Hypothalamus (tissue), 51 donors: ENCODE measurements at places on chromosomes 6 and 20.

- DNase-seq, result peak; percentile 67
Measured at GRCh38 chr6:44237813-44238433, 9.0 kb upstream of the HSP90AB1 start.

- DNase-seq, result no peak
Measured at GRCh38 chr6:41053041-41053440, at the start of gene APOBEC2. Gene APOBEC2, plus strand, starts transcription at chr6:41053202. Its CDS starts 146 bp downstream, at chr6:41053348.

DNA sequence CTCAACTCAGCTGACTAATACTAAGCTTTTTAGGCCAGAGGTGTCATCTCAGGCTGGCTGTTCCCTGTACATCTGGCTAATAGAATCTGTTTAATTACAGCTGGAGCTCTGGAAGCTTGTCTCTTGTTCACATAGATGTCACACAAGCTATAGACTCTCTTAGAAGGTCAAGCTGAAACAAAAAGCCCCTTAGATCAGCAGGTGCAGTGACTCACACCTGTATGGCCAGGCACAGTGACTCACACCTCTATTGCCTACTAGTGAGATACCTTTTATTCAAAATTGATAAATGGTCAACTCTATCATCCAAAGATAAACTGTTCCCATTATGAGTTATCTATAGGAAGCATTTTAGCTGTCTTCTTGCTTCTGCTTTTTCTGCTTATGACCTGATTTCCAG, 29.9 kb upstream of the MTHFD1L start:
- no peak for DNase-seq

- no peak for DNase-seq
Measured at GRCh38 chr6:65064844-65065243, 642.2 kb downstream of the EYS start.

GRCh38 chr6:152380993-152381898, 255.9 kb downstream of the SYNE1 start:
- no peak for DNase-seq

DNA sequence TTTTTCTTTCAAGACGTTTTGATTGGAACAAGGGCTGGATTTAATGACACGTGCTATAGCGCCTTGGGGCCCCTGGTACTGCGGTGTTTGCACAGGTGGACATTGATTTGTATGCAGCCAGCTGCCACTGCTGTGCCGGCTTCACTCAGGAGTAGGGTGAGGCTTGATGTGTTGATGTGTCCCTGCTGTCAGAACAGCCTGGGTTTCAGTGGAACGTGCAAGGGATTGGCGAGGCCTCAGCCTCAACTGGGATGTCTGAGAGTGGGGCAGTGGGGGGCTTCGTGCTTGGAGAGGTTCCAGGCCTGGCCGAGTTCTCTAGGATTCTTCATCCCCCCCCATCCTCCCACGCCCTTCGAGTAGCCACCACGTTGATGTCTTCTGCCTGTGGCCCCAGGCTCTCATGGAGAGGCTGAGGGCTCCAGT, 23.0 kb downstream of the PYGB start:
- no peak for DNase-seq

DNA sequence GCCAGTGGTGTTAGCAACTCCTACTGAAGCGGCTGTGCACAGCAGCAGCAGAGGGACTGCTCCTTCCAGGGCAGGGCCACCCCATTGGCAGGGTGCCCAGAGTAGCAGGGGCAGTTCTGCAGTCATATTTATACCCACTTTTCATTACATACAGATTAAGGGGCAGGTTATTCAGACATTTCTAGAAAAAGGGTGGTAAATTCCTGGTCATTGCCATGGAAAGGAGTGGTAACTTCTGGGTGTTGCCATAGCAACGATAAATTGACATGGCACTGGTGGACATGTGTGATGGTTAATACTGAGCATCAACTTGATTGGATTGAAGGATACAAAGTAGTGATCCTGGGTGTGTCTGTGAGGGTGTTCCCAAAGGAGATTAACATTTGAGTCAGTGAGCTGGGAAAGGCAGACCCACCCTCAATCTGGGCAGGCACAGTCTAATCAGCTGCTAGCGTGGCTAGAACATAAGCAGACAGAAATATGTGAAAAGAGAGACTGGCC, 45.0 kb downstream of the IYD start:
- DNase-seq, result no peak

GRCh38 chr20:4512891-4513550, 208.7 kb upstream of the PRND start:
- no peak for DNase-seq

DNA sequence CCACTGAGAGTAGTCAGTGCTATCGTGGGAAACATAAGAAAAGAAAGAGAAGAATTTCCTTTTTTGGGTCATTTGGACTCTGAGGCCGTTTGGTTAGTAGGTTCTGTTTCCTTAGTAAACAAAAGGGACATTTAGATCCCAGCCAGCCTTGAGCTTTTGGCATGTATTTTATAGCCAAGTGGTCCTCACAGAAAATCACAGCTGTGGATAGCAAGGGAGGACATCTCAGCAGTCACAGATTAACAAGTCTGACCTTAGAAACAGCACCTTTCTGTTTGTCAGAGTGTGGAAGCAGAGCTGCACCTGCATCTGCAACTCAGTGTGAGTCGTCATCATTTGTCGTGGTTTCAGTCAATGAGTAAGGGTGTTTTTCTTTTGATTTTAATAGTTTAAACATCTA, 40.5 kb downstream of the FAM120B start:
- DNase-seq, result no peak

DNA sequence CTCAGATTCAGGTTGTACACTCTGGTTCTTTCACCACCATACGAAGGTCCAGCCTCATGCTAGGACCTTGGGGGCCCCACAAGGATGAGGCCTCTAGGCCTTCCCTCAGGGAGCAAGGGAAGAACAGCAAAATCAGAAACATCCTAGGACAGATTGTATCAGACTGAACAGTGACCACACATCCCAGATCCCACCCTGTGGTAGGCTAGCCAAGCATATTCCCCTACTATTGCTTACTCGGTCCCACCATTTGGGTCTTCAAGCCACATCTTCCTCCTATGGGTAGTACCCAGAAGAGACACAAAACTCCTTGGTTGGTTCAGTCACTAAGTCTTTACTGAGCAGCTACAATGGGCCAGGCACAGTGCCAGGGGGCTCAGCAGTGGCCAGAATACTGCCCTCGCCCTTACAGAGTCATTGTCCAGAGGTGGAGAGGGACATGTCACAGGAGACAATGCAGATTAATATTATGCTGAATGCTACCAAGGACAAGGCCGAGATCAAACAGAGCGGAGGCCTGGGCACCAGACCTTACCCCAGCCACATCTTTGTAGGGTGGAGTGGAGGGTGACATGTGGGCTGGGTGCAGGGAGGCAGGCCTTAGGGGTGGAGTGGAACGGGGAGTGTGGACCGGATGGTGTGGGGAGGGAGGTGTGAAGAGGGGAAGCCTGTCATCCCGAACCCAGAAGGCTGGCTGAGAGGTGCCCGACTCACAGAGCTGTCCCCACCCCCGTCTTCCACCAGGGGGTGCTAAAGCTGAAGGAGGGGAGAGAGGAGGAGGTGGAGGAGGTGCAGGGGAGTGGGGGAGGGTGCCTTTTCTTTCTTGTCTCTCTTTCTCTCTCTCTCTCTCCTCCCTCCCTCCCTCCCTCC, 6.8 kb upstream of the MAPK13 start:
- DNase-seq, result peak; percentile 43

DNA sequence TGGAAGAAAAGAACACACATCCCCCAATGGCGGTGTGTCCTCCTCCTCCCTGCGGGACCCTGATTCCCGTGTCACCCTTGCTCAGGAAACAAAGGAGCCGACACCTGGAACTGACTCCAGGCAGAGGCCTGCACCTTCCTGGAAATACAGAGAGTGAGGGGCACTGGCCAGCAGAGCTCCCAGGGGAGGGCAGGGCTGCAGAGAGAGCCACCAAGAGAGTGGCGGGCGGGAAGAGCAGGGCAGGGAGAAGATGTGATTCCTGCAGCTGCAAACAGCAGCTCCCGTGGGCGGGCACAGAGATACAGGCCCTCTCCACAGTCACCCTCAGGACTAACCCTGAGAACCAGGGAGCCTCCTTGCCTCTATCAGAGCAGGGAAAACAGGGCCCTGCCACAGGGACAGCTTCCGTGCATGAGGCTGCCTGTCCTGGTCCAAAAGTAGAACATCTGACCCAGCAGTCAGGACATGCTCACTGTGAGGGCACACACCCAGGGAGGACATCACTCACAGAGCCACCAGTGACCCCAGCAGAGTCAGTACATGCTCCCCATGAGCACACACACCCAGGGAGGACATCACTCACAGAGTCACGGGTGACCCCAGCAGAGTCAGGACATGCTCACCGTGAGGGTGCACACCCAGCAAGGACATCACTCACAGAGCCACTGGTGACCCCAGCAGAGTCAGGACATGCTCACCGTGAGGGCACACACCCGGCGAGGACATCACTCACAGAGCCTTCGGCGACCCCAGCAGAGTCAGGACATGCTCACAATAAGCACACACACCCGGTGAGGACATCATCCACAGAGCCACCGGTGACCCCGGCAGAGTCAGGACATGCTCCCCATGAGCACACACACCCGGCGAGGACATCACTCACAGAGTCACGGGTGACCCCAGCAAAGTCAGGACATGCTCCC, 193.1 kb downstream of the DLL1 start:
- no peak for DNase-seq

DNA sequence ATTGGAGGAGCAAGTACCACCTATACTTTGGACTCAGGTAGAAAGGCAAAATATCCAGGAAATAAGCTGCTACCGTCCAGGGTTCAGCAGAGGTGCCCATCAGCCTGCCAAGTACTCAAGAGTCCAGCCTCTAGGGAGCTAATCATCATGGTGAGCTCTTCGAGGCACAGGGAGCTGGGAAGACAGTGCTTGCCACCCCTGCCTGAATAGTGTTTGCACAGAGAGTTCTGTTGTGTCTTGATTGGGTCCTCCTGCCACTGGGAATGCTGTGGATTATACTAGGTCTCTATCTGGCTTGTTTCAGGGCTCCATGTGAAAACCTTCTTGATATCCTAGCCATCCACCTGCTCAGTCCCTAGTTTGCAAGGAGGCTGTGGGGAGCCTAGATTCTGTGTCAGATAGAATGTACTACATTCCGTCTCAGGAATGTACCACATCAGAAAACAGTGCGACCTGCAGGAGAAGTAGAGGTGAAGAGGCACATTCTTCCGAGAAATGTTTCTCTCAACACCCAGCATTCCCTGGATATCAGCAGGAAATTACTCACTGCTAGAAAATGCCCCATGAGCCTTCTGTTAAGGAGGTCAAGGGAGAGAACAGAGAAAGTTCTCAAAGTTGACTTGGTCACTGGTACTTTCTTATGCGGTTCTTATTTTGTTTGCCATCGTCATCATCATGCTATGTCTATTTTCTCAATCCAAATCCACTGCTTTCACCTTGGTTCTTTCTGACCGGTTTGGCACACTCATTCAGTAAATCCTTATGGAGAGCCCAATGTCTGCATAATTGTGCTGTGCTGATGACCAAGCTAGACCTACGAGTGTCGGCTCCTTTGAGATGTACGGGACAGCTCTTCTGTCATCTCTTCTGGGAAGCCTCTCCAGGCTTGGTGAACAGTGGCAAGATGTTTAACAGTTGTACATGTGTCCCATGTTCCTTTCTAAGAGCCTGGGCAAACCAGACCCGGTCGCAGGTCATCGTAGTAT, 30.7 kb downstream of the PTPN1 start:
- DNase-seq, result no peak

- DNase-seq, result no peak
Measured at GRCh38 chr6:16766043-16766536, 4.8 kb upstream of the ATXN1 start.

- DNase-seq, result no peak
Measured at GRCh38 chr6:128335963-128336362, 184.4 kb downstream of the PTPRK start.

DNA sequence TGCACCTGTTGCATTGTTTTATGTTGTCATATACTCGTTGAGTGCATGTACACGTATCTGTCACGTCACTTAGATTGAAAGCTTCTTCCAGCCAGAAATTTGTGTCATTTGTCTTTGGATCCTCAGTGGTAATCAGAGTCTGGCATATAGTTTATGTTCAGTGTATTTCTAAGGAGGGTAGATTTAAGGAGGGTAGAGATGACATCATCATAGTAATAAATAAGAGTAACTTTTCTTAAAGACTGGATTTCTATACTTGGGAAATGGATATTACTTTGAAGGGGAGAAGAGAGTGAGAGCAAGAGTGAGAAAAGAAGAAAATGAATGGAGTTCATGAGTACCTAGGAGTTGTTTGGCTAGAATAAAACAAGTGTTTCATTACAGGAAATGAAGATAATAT, 255.0 kb upstream of the SASH1 start:
- DNase-seq, result no peak

- DNase-seq, result no peak
Measured at GRCh38 chr6:456358-456867, 64.9 kb downstream of the IRF4 start.

DNA sequence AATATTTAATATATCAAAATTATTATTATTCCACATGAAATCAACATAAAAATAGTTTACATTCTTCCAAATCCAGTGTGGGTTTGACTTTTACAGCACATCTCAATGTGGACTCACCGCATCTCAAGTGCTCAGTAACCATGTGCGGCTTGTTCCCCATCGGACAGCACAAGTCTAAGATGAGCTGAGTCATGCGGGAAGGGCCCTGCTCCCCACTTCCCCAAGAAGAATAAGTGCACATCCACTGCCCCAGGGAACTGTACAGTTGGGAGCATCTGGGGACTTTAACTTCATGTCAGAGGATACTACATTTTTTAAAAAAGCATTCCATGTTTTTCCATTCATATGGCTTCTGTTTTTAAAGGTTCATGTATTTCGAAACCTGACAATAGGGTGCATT, 325.6 kb downstream of the BTBD3 start:
- no peak for DNase-seq

GRCh38 chr6:79647741-79648140, 16.6 kb downstream of the SH3BGRL2 start:
- DNase-seq, result no peak

DNA sequence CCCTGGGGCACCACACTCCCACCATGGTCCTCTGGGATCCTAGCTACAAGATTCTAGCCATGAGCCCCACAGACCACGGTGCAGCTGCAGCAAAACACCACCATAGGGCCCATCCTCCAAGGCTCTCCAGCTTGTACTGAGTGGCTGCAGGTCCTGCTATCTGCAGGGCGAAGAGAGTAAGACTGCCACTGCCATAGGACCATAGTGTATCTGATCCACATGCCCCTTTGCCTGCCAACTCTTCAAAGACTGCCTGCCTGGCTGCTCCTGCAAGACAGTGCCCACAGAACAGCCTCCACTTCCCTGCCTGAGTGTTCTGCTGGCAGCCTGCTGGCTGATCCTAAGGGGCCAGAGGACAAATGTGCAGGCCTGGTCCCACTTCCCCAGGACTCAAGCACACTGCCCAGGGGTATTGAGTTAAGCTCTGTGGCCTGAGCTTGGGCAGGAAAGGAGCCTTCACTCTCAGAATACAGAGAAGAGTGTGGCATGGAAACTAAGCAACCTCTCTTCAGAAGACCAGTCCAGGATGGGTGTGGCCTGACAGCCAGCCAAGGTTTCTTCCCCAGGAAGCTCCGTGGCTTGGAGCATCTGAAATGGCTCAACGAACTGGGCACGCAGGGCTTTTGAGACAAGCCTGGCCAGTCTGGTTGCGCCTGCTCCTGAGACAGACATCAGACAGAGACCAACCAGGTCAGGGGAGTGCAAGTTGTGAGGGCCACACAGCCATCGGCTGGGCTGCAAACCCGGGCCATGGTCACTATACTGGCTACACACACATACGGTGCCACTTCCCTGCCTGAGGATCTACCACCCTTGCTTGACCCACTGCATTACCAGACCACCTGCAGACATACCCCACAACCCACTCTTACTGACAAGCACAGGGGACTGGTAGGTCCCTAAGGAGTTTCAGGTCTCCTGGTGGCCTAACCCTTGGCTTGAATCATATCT, 54.5 kb downstream of the RNGTT start:
- DNase-seq, result no peak
